ENCODE measurements at places on chromosomes 11 and 22.
A peak's percentile ranks its signal among the peaks of the same experiment; 100 is the strongest.

- no peak for DNase-seq
Observed at GRCh38 chr22:43860126-43860525, 2.2 kb downstream of the SULT4A1 start.

DNA sequence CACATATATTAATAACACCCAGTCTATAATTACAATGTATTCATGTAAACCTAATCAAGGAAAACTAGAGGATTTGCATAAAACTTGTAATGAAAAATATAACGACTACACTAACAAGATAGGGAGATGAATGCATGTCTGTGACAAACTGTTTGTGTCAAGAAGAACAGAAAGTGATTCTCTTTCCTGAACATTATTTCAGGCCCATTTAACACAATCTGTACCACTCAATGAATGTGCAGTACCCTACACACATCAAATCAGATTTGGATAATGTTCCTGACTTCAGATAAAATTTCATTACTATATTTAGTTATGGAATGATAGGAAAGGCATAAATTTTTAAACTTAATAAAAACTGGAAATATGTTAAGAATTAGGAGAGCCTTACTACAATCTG, 93.1 kb downstream of the CADM1 start:
- DNase-seq, result no peak

DNA sequence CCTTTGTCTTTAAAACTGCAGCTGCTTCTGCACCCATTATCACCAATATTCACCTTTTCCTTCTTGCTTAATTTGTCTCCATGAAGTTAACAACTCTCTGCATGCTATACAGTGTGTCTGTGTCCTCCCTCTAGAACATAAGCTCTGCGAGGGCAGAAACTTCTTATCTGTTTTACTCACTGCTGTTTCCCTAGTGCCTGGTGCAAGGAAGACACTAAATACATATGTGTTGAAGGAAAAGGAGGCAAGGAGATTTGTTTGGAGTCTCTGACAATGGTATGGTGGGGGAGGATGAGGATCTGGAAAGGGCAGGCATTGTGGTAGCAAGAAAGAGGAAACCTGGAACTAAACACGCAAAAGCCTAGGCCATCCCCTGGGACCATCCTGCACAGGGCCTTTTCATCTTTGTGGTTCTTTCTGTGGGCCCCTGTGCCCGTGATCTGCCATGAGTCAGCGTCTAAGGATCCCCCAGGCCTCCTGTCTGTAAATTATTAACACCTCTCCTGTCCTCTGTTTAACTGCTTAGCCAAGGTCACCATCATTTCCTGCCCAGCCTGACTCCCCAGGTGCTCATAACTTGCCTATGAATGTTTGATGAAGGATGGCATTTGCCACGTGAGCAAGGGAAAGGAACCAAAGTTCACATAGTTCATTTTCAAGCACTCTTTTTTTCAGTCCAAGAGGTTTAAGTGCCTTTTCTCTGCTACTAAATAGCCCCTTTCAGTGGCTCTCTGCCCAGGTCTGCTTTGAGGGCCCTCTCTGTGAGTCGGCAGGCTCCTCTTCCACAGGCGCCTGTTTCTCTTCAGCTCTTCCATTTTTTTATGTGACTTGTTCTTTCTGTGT, 131.1 kb downstream of the RASSF10 start:
- DNase-seq, result no peak

GRCh38 chr11:69650081-69650831, 9.3 kb downstream of the CCND1 start:
- DNase-seq, result no peak

- no peak for DNase-seq
Observed at GRCh38 chr11:75203138-75203537, 37.4 kb upstream of the TPBGL start.

DNA sequence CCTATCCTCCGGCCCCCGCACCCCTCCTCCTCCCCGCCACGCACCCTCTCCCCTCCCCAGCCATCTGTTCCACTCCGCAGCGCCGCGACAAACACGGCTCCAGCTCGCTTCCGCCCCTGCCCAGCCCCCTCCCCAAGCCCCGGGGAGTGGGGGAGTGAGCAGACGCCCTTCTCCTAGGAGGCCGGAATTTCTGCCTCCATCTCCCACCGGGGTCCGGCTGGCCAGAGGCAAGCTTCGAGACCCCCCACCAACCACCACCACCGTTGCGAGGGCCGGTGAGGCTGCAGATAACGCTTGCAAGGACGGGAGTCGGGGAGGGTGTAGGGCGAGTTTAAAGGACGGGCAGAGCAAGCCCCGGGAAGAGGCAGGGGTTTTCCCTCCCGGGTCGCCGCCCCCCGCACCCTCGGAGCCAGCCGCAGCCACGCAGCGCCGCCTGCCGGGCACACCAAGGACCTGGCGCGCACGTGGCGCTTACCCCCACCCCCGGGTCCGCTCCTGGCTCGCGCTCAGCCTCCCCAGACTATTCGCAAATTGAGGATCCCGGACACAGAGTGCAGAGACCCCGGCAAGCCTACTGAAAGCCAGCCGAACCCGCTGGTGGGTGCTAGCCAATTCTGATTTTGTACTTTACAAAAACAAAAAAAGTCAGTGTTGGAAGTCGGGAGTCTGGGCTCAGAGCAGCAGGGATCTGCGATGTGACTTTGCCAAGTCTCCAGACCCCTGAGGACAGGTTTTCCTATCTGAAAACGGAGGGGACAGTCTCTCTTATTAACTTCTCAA, 22.6 kb downstream of the RTN4RL2 start:
- peak; percentile 86 for DNase-seq

GRCh38 chr22:47598864-47599263, 836.4 kb downstream of the TBC1D22A start:
- DNase-seq, result no peak

DNA sequence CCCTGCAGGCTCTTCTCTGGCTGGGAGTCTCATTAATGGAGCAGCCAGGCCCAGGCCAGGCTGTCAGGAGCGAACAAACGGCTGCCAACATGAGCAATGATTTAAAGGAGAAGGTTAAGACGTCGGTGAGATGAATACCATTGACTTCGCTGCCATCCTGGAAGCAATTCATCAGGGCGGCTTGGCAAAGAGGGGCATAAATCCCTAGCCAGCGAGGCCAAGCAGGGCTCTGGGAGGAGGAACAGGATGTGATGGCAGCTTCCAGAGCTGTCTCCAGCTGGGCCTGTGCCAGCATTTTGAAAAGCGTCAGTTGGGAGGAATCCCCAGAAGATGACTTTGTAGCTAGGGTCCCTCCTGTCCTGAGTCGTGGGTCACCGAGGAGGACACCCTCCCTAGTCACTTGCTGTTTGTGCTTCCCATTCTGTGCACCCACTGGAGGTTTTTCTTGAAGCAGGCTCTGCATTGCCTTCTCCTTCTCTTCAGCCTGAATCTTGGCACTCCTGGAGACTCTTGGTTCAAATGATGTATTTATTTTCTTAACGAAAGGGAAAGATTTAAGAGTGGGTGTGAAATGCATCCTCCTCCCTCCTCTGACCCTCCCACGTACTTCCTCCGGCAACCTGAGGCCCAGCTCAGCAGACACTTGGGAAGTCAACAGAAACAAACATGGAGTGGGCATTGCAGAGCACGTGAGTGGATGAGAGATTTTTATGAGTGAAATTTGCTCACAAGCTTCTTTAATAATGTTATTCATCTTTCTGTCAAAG, 476.3 kb upstream of the CADM1 start:
- DNase-seq, result no peak

GRCh38 chr11:76768088-76768908, 14.9 kb upstream of the TSKU start:
- DNase-seq, result peak; percentile 22

GRCh38 chr11:19374151-19374569, 133.4 kb upstream of the E2F8 start:
- DNase-seq, result no peak

DNA sequence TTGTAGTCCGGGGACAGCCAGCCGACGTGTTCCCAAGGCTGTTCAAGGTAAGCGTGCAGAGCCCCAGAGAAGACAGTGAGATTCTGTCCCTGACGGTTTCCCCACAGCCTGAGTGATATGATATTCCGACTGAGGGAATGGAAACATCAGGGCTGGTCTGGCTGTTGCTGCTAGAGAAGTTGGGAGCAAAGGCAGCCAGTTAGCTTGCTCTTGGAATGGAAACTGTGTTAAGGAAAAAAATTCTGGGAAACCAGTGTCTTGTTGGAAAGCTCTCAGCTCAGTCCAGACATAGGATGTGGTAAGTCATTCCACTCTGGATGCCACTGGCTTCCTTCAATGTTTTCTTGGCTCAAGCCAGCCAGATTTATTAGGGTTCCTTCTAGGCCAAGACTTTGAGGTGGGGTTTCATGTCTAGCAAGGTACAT, 8.8 kb downstream of the CRY2 start:
- no peak for DNase-seq

- no peak for DNase-seq
Observed at GRCh38 chr11:106507645-106508306, 430.3 kb downstream of the AASDHPPT start.

- DNase-seq, result no peak
Observed at GRCh38 chr11:36389811-36390210, 93.7 kb downstream of the PRR5L start.

GRCh38 chr11:123505546-123506299, 75.7 kb downstream of the GRAMD1B start:
- no peak for DNase-seq

DNA sequence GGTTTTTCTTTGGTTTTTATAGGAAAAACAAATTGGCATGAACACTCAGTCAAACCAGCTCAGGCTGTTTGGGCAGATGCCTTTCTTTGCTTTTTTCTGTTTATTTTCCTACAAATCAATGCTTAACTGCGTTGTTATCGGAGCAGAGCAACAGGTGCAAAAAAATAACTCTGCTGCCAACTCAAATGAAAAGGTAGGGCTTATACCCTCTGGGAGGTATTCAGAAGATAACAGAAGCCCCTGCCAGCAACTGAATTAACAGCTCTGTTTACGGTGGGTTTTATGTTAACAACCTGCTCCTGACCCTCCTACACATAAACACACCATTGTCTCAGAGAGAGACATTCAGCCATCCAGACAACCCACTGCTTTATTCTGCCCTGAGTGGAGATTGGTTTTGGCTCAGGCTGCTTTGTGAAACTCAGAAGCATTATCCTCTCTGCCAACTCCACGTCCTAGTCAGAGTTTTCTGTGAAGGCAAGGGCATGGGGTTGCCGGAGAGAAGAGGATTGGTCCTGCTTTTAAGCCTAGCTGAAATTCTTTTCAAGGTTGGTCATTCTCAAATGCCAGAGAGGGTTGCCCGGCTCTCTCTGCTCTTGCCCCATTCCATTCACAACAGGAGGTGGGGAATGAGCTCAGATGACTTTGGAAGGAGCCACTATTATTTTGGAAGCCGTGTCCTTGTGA, 11.4 kb downstream of the EHF start:
- DNase-seq, result no peak

GRCh38 chr11:95450547-95451123, 219.6 kb upstream of the SESN3 start:
- DNase-seq, result no peak

- no peak for DNase-seq
Observed at GRCh38 chr22:29790061-29790460, 22.9 kb downstream of the UQCR10 start.

- DNase-seq, result no peak
Observed at GRCh38 chr11:36056160-36056751, 112.4 kb downstream of the LDLRAD3 start.

DNA sequence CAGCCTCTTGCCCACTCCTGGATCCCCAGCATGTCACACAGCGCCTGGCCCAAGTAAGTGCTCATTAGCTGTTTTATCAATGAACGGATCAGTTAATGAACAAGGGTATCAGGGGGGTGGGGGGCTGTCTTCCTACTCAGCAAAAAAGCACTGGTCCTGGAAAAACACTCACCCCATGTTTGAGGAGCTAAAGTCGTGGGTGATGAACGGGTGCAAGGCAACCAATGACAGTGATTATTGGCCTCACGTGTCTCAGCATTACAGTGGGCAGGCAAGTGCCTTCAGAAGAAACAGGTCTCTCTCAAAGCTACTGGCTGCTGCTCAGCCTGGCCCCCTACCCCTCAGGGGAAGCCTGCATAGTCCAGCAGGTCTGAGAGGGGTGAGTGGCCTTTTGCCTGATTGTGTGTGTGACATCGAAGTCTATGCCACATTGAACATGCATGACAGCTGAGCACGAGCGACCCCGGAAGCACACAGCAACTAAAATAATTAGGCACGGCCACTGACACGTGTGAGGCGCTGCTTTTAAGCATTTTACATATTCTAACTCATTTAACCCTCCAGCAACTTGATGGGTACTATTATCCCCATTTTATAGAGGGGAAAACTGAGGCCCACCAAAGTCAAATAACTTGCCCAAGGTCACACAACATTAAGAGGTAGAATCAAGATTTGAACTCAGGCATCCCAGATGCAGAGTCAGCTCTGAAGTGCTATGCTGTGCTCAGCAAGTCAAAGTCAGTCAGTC, 2.6 kb upstream of the MS4A10 start:
- DNase-seq, result no peak

GRCh38 chr22:46153930-46154329, 3.6 kb downstream of the PPARA start:
- DNase-seq, result no peak

GRCh38 chr22:38111925-38112355, 1.5 kb upstream of the BAIAP2L2 start:
- DNase-seq, result no peak

GRCh38 chr11:60873533-60873932, 6.2 kb downstream of the ZP1 start:
- DNase-seq, result no peak

DNA sequence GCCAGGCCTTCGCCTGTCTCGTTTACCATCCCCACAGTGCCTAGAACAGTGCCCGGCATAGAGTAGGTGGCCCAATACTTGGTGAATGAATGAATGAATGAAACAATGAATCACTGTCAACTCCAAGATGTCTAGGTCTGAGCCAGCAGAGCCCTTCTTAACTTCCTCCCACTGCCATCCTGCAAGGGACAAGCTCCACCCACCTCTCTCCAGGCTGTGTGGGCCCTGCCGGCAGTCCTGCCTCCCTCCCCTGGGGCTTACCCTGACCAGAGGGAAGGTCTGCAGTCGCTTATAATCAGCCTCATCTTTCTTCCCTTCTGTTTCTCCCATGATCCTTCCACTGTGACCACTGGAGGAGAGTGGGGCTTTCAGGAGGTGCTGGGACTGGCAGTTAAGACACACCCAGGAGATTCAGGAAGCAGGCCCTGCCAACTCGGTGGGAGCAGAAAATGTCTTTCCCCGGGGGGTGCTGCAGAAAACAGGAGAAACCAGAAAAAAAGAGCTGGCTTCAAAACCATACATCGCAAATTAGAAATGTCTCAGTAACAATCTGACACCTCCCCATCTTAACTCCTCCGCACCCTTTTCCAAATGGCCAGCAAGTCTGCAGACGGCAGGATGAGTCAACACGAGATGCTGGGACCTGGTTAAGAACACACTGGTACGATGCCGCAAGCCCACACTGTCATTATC, 11.4 kb downstream of the DNAL4 start:
- no peak for DNase-seq

DNA sequence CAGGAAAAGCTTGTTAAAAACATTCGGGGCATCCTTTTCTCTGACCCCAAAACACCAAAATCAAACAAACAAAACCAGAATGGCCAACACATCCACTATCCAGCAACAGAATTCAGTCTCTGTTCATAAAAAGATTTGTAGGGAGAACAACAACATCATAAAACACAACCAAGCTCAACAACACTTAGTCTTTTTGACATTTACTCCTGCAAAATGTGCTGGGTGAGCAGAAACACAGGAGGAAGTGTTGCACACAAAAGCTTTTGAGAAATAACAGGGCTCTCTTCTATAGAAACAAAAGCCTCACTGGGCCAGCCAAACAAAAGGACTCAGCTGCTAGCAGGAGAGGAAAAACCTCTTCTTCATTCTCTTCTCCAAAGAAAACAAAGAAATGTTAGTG, 736.0 kb upstream of the CCDC90B start:
- no peak for DNase-seq

GRCh38 chr11:120539667-120540369, 28.3 kb downstream of the GRIK4 start:
- DNase-seq, result no peak

- DNase-seq, result no peak
Observed at GRCh38 chr11:59291228-59291627, 67.5 kb upstream of the OR5AN1 start.
